ENCODE measurements at places on chromosomes 11 and 22. TPM values are rescaled to one million over a fixed set of nuclear protein-coding genes. Genes with fewer than 3 reads are reported as not detected.

OR4A16 gene
- not detected for polyA plus RNA-seq

GPR83 gene
- polyA plus RNA-seq, result 0.05 TPM

RHOD gene
- 34.4 TPM for polyA plus RNA-seq

CCDC88B gene
- polyA plus RNA-seq, result 57.7 TPM

DLG2 gene
- polyA plus RNA-seq, result 1.6 TPM

HRAS gene
- polyA plus RNA-seq, result 181 TPM

CADM1 gene
- 5.9 TPM for polyA plus RNA-seq

ABCC8 gene
- polyA plus RNA-seq, result 37.2 TPM

ISX gene
- not detected for polyA plus RNA-seq

OR51B5 gene
- not detected for polyA plus RNA-seq

CHRDL2 gene
- 5.4 TPM for polyA plus RNA-seq

GRIK4 gene
- 0.31 TPM for polyA plus RNA-seq

DNAJC4 gene
- polyA plus RNA-seq, result 106 TPM

Data from stomach (tissue), 19 donors.